ENCODE measurements at places on chromosomes 16 and 17. TPM values are rescaled to one million over a fixed set of nuclear protein-coding genes. Genes with fewer than 3 reads are reported as not detected.

Gene HS3ST3A1
- total RNA-seq, result 14.3 TPM

Gene ABCC11
- total RNA-seq, result 1.5 TPM

Gene CALB2
- 2.4 TPM for total RNA-seq

Gene LGALS9B
- total RNA-seq, result not detected

Gene PRRT2
- 19.2 TPM for total RNA-seq

Gene CCL14
- total RNA-seq, result 19.9 TPM

Gene MT3
- total RNA-seq, result 1.6 TPM

GRCh38 chr16:75002474-75002873 is 3.6 kb downstream of the ZNRF1 start:
- no peak overlapping the region for H3K4me3 ChIP-seq
- H3K27me3 ChIP-seq, result no peaks in the 10 kb centered on the region
- H3K27ac ChIP-seq, result no peak overlapping the region
- no peaks in the 10 kb centered on the region for H3K36me3 ChIP-seq
- no peak for DNase-seq

- peak overlapping the region; percentile 98 for H3K27ac ChIP-seq
- H3K36me3 ChIP-seq, result peaks cover 2% of the 10 kb centered on the region
- peaks cover 1% of the 10 kb centered on the region for H3K4me1 ChIP-seq
These were observed 5.8 kb upstream of the UNK start for GRCh38 chr17:75778861-75779249.

GRCh38 chr16:56921571-56921970 is 10.4 kb upstream of the HERPUD1 start:
- H3K4me3 ChIP-seq, result no peak overlapping the region
- H3K27me3 ChIP-seq, result no peaks in the 10 kb centered on the region
- no peak for DNase-seq
- peaks cover 18% of the 10 kb centered on the region for H3K4me1 ChIP-seq
- H3K36me3 ChIP-seq, result no peaks in the 10 kb centered on the region

GRCh38 chr17:45904866-45905265 is 10.5 kb downstream of the MAPT start:
- H3K27me3 ChIP-seq, result no peaks in the 10 kb centered on the region
- no peaks in the 10 kb centered on the region for H3K4me1 ChIP-seq
- no peak overlapping the region for H3K4me3 ChIP-seq
- no peaks in the 10 kb centered on the region for H3K36me3 ChIP-seq

Measured in prostate gland (tissue), 2 donors.